ENCODE measurements at places on chromosomes 5 and 9.

DNA sequence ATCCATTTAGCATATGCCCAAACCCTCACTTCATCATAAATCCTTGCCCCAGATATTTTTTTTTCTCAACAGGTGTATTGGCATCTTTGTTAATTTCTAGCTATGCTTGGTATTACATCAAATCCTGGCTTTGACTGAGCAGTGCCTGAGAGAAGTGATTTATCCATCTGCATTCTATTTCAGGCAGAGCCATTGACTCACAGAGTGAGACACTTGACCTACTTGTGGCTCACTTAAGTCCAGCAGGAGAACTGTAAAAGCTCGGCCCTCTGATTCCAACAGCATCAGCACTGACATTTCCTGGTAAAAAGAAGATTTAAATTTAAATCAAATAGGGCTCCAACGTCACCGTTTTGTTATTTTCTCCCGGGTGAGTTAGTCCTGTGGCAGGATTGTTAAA is 93.4 kb downstream of the PLK2 start:
- DNase-seq = no peak

DNA sequence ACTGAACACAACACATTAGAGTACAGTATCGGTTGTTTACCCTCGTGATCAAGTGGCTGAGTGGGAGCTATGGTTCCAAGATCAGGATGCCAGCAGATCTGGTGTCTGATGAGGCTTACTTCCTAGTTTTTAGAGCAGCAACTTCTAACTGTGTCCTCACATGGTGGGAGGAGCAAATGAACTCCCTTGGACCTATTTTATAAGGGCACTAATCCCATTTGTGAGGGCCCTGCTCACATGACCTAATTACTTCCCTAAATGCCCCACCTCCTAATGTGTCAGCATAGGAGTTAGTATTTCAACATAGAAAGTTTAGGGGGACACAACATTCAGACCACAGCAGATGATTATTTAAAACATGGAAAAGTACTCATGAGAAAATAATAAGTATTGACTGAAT is 111.8 kb downstream of the GCNT1 start:
- DNase-seq = no peak

- DNase-seq = no peak
These were observed 4.7 kb downstream of the PLIN2 start for GRCh38 chr9:19122490-19123042.

DNA sequence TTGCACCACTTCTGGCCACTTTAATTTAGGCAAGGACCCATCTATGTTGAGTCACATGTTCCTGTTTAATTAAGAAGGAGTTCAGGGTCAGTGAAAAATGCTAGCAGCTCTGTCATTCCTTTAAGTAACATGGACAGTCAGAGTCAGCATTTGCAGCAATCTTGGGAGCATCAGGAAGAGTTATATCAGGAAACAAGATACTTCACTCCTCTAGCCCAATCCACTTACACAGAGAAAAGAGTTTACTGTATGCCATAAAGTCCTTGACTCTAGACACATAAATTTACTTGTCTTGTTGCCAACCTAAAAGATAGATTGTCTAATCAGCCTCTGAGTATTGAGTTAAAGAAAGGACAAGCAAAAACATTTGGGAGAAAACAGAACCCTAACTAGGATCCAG is 266.7 kb downstream of the PJA2 start:
- no peak for DNase-seq

DNA sequence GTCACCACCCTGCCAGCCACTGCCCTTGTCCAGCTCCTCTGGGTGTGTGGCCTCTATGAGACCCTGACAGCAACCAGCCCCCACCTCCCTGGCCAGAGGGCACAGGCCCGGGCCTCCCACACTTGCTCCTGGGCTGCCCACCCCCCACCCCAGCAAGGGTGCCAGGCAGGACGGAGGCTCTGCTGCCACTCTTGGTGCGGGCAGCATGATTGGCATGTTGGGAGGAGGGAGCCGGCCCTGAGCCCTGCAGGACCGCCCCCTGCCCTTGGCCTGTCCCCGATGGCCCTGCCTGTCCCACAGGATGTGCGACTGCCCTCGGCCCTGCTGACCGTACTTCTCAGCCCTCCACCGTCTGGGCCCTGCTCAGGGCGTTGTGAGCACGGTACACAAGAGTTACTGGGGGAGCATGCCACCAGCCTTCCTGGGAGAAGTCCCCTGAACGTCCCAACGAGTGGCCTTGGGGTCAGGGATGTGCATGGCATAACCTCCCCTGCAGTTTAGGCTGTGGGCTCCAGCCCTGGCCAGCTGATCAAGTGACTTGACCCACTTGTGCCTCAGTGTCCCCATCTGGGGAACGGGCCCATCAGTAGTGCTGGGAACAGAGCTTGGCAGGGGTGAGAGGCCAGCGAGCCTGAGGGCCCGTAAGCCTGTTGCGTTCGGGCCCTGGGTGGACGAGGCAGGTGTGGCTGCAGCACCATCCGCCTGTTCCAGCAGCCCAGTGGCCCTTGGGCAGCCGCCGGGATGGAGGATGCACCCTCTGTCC is 16.0 kb downstream of the GPSM1 start:
- DNase-seq = no peak

- DNase-seq = no peak
These were observed 563.9 kb upstream of the TLE4 start for GRCh38 chr9:79007701-79008483.

DNA sequence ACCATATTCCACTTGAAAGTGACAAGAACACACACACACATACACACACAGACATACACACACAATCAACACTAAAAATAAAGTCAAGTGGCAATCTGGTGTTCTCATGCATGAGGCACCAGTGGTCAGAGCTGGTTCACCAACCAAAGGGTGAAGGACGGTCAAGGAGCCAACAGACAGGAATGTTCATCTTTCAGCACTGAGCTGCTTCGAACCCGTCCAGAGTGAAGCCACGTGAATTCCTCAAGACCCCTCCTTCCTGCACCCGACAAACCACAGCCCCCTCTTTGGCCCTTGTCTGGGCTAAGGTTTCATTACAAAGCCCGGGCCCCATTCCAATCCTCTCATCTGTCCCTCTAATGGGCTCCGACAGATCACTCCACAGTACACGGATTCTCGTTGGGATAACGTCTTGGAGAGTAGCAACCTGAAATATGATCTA is 84.5 kb upstream of the SMIM23 start:
- DNase-seq = no peak

DNA sequence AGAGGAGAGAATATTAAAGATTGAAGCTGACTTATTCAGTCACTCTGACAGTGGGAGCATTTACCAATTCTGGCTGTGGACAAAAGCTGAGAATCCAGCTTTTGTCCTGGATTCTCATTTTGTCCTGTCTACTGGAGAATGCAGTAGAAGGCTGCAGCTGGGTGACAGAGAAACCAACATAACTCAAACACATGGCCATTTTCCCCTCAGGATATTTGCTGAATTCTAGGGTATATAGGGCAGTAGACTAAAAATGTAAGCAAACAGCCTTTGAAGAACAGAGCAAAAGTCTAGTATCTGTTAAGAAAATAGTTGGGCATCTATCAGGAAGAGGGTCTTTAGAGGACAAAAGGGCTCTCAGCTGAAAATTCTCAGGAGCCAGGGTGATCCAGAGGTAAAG is 20.6 kb downstream of the ZNF484 start:
- DNase-seq = no peak

- no peak for DNase-seq
These were observed 75.6 kb downstream of the C7 start for GRCh38 chr5:40984884-40985283.

DNA sequence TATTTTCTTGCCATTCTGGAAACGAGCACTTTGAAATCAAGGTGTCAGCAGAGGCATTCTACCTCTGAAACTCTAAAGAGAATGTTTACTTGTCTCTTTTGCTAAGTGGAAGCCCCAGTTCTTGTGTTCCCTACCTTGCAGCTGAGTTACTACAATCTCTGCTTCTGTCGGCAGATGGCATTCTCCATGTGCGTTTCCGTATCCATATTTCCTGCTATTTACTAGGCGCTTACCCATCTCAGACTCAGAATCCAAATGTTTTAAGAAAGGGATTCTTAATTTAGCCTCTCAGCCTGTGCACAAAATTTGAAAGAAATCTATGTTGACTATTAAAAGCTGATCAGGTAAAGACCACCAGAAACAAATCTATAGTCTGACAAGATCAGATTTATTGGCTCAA is 221.3 kb upstream of the FTMT start:
- no peak for DNase-seq

DNA sequence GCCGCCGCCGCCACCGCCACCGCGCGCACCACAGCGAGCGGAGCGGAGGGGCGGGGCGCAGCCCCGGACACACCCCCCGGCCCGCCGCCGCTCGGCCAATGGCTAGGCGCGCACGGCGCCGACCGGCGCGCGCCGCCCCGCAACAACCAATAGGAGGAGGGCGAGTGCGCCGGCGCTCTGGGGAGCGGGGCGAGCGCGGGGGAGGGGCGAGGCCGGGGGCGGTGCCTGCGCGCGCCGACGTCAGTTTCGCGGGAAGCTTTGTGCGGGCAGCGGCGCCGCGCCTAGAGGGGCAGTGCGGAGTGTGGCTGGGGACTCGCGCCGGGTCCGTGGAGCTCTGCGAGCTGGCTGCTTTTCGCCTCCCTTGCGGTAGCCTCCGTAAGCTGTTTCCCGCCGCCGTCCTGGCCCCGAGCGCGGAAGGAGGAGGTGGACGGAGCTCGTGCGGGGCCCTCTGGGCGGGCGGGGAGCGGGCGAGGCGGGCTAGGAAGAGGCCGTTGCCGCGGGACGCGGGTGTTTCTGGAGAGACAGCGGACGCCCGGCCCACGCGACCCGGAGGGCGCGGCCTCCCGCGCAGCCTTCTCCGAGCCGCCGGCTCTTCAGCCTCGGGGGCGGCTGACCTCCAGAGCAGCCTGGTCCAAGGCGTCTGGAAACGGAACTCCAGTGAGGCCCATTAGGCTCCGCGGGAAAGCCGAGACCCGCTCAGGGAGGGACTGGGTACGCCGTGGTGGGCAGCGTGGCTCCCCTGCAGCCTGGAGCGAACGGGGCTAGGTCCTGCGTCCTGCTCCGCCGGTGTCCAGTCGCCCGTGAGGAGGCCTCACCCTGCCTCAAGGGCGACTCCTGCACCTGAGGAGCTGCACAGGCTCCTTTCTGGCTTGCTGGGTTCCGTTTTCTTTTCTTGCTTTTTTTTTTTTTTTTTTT is at the start of gene ZMYND19:
Gene ZMYND19, minus strand, starts transcription at position 44 of the 915 bp plus-strand sequence. CDS start 249 bp downstream, outside the sequence.
- DNase-seq = peak; percentile 57

- DNase-seq = peak; percentile 59
These were observed 160.3 kb downstream of the C9orf50 start for GRCh38 chr9:129460323-129461261.

GRCh38 chr5:160342413-160342941 is 27.9 kb downstream of the C1QTNF2 start:
- no peak for DNase-seq

- no peak for DNase-seq
These were observed 135.9 kb upstream of the CCDC152 start for GRCh38 chr5:42620579-42621216.
